ENCODE measurements at places on chromosomes 11 and 22.

DNA sequence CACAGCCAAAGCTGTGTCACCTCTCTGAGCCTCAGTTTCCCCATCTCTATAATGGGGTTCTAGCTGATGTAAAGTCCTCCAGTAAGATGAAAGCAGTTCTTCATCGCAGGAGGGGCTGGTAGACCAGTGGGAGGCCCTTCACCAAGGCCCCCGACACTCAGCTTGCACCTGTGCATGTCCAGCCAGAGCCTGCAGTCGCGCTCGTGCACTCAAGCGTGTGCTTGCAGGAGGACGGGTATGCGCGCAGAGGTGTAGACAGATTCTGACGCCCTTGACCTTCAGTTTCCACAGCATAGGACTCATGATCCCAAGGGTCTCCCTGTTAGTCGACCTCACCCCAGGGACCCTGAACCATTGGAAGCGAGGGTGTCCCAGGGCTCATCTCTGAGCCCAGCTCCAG, 633.7 kb downstream of the TBC1D22A start:
- no peak for DNase-seq

- no peak for DNase-seq
Measured at GRCh38 chr11:80281194-80281593, 840.4 kb upstream of the TENM4 start.

GRCh38 chr11:125350206-125351032, 145.6 kb downstream of the FEZ1 start:
- DNase-seq: no peak

DNA sequence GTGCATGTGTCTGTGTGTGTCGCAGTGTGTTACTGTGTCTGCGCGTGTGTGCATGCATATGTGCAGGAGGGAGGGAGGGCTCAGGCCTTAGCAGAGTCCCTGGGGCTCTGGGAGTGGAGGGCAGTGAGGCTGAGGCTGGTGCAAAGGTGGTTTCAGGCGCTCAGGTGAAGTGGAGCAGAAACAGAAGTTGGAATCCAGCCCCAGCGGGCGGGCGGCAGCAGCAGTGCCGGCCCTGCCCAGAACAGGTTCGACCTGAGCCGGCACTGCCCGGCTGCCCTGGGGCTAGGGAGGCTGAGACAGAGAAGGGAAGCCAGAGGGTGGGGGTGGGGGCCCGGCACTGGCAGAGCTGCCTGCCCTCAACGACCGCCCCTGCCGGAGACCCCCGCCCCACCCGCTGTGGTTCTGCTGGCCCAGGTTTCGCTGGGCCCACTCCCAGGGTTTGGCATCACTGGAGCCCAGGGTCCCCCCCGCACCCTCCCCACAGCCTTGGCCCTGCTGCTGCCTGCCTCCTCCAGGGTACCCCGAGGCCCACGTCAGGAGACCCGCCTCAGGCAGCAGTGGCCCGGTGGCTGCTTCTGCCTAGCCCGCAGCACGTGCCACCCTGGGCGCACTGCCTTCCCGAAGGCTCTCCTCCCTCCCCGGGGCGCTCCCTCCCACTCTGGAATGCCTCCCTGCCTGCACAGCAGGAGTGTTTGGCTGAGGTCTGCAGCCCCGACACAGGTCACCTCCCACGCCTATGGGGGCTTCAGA, 13.3 kb downstream of the ASCL2 start:
- no peak for DNase-seq

GRCh38 chr11:101133190-101133589, 3.6 kb upstream of the PGR start:
- no peak for DNase-seq

GRCh38 chr22:29773233-29773632, 6.1 kb downstream of the UQCR10 start:
- no peak for DNase-seq

DNA sequence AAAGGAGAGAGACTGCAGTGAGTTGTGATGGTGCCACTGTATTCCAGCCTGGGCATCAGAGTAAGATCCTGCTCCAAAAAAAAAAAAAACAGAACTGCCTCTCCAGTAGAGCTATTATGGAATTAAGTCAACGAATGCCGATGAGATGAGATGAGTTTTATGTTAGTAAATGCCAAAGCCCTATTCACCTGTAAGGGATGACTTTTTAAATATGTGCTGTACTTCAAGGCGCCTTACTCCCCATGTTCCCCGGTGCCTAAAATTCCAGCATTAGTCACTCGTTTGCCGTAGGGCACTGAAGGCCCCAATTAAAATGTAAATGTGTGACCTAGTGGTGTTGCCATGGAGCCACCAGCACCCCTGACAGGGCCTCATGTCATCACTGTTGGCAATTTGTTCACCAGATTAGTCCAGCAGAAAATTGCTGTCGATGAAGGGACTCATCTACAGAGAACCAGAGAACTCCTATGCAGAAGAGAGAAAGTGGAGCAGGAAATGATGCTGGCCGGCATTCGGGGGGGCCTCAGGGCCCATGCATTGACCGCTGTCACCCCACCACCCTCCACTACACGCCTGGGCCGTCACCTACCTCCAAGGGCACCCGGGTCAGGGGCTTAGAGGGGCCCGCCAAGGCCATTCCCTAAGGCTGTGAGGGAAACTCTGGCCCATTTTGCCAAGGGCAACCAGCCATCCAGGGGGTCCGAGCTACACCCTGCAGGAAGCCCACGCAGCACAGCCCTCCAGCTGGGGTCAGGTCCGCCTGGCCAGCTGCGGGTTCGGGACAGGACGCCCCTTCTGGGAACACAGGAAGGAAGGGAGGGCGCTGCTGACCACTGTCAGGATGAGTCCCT, 17.8 kb downstream of the LIF start:
- DNase-seq: no peak

DNA sequence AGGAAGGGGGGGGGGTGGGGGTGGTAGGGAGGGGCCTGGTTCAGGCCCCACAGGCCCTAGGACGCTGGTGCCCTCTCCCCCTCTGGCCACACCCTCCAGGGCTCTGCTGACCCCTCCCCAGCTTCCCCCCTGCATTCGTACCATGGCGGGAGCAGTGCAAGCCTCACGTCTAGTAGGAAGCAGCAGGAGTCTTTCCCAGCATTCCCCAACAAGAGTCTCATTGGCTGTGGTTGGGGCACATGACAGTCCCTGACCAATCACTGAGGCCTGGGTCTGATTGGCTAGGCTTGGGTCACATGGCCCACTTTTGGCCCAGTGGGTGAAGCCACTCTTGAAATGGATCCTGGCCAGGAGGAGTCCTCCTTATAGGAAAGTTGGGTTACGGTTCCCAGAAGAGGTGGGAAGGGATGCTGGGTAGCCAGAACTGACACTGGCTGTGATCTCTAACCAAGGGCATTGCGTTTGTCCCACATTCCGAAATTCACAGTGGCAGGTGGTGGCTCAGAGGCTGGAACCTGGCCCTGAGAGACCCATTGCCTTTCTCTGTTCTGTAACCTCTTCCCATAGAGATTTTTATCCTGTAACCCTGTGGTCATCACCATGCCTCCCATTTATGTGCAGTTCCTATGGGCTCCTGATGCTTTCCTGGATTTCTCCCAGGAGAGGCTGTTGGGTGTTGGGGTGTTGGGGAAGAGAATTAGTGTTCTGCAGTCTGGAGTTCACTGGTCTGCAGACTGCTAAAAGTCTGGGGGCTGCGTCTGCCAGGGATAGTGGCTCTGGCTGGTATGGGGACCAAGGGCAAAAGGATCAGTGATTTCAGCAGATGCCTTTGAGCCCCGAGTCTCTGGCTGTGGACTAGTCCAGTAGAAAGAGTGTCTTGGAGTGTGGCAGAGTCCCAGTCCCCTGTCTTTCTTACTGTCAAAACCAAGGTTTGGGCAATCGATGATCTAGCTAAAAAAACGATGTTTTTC, 58.9 kb upstream of the MYEOV start:
- DNase-seq: no peak

DNA sequence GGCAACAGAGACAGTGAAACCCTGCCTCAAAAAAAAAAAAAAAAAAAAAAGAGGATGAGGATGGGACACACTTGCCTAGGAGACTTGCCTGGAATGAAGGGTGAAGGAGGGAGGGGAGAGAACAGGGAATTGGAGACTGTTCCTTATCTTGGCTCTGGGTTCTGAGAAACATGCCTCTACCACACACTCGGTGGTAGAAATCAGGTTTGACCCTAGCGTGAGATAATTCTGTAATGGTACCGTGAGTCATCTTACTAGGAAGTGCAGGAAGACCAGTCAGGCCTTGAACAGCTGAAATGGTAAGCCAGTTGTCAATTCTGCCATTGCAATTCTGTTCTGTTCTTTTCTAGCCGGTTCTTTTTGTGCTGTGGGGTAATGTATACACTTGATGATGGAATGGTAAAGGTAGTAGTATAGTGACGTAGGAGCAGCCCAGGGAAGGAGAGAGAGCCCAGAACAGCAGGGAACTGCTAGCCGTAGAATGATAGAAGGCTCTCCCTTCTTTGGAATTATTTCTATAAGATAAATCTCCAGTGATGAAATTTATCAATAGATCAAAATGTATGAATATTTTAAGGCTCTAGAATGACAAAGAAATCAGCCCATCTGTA, 3.9 kb upstream of the AMBRA1 start:
- no peak for DNase-seq

DNA sequence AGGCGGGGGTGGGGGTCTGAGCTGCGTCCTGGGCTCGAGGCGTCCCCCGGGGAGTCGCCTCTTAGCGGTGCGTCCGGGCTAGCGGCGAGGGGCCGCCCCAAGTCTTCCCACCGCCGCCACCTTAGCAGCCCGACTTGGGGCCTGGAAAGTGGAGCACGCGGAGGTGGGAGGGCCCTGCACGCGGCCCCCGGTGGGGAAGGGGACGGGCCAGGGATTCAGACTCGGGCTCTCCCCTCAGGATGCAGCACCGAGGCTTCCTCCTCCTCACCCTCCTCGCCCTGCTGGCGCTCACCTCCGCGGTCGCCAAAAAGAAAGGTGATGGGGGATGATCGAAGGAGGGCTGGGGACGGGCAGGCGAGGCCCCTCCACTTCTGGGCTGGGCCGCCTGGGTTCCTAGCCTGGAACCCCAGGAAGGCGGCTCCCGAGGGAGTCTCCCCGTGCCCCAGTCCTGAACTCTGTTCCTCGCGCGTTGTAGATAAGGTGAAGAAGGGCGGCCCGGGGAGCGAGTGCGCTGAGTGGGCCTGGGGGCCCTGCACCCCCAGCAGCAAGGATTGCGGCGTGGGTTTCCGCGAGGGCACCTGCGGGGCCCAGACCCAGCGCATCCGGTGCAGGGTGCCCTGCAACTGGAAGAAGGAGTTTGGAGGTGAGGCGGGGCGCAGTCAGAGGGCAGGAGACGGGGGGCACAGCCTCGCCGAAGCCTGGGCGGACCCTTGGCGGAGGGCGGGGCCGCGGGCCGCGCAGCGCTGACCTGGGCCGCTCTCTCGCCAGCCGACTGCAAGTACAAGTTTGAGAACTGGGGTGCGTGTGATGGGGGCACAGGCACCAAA, 563 bp downstream of the MDK start:
- DNase-seq: no peak

DNA sequence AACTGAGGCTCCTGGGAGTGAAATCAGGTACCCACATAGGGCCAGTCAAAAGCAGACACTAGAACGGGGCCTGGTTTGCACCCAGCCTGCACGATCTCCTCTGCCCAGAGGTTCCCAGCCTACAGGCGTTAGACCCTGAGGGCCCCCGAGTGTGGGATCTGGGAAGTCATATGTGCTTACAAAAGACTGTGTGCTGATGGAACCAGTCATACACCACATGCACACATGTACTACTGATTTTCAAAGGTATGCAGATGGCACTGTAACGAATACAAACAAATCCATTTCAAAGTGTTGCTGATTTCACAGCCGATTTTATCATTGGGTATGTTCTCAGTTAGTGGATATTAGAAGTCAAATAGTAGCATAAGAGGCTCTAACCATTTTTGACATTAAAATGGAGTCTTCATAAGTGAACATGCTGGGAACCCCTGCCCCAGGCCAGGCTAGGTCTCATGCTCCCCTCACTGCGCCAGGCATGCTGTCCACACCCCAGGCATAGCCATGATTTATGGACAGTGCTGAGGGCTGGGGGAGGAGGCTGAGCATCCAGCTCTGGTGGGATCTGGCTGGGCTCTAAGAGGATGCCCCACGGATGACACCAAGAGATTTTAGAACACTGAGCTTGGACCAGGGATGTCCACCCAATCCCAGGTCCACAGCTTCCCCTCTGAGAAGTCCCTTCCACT, 38.6 kb upstream of the LRRC32 start:
- no peak for DNase-seq

DNA sequence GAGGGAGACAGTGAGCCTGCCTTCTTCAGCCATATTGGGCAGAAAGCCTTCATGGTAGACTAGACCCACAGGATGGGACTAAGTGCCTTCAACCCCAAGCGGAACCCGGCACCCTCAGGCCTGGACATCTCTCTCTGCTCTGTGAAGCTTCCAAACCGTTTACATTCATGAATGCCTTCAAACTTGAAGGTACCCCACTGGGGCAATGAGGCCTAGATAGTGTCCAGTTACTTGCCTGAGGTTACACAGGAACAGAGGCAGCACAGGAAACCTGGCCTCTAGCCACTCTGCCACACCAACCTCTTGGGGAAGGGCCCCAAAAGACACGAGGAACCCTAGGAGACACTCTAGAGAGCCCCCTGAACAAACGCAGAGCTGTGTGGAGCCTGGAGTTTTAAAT, 14.5 kb upstream of the CYP2R1 start:
- no peak for DNase-seq

DNA sequence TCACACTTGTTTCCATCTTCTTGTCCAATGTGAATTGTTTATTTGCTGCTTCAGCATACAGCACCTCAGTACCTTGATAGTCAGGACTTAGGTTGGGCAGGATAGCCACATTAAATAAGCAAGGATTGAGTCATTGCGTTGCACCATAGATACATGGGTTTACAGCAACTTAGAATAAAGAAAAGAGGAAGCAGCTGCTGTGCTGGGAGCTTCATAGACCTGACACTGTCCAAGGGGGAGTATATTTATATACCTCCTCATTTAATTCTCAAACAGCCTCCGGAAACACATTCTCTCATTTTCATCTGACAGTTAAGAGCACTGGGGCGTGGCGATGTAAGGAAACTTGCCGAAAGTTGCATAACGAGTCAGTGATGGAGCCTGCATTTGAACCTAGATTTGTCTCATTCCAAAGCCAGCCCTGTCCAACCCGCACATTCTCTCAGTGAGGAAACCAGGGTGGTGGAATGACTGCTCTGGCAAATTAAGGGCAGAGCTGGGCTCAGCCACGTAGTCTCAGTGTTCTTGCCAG, 42.2 kb downstream of the UBASH3B start:
- DNase-seq: peak; percentile 87

DNA sequence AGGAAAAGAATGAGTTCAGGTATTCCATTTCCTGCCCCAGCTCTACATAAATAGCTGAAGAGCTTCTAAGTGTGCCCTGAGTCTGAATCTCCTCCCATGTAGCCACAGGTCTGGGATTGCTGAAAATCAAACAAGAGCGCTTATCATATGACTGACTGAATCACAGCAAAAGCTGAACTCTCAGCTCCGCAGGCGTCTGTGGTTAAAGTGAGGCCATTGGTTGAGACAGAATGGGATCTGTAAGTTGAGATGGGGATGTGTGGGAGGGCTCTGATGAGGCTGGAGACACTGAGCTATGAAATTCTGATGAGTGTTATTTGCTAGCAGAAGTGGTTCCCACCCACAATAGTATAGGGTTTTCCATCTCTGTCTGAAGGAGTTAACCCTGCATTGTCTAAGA, 637.0 kb downstream of the OPCML start:
- no peak for DNase-seq

DNA sequence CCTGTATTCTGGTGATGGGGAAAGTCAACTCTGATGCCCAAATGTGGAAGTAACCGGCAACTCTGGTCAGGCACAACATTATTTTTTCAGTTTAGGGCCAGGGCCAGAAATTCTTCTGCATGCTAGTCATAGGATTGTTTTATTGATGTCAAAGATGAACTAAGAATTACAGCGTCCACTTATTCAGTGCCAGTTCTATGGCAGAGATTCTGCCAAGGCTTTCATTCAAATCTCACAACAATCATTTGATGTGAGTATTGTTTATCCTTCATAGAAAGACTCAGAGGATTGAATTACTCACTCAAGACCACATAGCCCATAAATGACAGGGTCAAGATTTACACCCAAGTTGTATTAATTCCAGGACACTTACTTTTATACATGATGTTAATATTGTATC, 87.7 kb downstream of the TMPRSS5 start:
- DNase-seq: no peak
